ENCODE measurements at places on chromosomes 13 and 19. TPM values are rescaled to one million over a fixed set of nuclear protein-coding genes. Genes with fewer than 3 reads are reported as not detected.

Gene NLRP5
- not detected for total RNA-seq

Gene DAND5
- not detected for total RNA-seq

Gene C19orf73
- total RNA-seq: 2.0 TPM

Gene EMP3
- 104 TPM for total RNA-seq

Gene ZNF180
- 4.9 TPM for total RNA-seq

Gene PEG3
- 3.2 TPM for total RNA-seq

Gene SHD
- not detected for total RNA-seq

Gene STOML3
- total RNA-seq: not detected

Gene KLK15
- total RNA-seq: not detected

Gene STAP2
- 26.7 TPM for total RNA-seq

DNA sequence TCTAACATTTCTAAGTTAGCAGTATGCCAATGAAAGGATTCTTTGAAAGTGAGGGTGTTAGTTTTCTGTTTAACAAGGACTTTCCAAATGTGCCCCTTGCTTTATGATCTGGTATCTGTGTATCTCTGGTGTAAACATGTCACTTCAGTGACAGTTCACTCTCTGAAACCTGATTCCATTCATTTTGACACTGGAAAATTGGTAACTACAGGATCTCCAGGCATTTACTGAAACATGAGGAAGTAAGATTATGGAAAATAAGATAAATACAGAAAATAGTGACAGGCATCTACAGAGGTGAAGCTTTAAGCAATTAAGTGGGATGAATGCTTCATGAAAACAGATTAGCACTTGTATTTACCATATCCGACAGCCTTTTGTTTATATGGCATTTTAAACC is 101.6 kb upstream of the MYO16 start:
- no peak for DNase-seq

- DNase-seq: no peak
These were observed 37.4 kb downstream of the TMEM255B start for GRCh38 chr13:113796211-113796963.

GRCh38 chr19:49331616-49332055 is 3.6 kb upstream of the CD37 start:
- peak; percentile 51 for DNase-seq

DNA sequence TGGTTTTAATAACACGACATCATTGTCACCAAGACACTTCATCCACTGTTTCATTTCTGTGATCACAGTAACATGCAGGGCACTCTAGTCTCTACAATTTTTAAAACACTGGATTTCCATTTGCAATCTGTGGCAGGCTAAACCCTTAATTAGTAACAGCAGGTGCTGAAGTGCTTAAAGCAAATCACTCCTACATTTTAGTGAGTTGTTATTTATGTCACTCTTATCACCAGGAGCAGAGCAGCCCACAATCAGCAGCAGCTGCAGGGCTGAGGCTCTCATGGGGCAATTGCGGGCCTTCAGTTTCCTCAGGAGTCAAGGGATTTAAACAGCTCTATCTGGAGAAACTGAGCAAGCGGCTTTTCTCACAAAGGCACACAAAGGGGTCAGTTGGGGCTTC is 1.6 kb downstream of the SOHLH2 start:
- no peak for DNase-seq

DNA sequence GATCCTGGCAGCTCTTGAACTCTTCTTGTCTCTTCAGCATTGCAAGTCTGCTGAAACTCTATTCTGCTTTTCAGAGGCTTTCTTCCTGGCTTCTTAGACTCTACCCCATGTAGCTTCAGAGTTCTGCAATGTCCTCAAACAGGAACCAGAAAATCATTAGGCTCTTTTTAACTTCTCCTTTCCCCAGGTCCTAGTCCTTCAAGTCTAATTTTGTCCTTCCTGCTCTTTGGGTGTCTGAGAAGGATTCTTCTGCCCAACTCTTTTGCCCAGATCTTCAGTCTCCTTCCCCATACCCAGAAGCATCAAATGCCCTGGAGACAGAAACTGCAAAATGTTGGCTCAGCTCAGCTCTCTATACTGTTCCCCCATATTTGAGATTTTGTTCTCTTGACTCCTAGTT is 50.0 kb upstream of the CALM3 start:
- DNase-seq: no peak

GRCh38 chr13:30097701-30098100 is 209.7 kb downstream of the KATNAL1 start:
- DNase-seq: no peak

- no peak for DNase-seq
These were observed 33.4 kb downstream of the FAAP24 start for GRCh38 chr19:33005440-33005839.

DNA sequence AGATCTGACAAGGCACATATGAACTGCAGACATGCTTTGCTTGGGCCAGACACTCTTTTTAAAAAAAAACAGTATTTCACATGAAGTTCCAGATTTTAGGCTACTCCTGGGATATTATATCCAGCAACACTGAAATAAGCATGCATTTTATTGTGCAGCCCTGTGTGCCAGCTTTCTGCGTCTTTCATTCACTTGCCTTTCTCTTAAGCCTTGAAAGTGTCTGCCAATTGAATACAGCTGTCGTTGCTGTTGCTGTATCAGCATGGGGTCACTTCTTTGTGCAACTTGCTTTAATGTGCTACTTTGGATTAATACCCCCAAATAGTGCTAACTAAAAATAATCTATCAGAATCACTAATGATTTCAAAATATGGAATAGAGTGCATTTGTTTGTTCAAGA is 657.8 kb downstream of the SLITRK6 start:
- no peak for DNase-seq

DNA sequence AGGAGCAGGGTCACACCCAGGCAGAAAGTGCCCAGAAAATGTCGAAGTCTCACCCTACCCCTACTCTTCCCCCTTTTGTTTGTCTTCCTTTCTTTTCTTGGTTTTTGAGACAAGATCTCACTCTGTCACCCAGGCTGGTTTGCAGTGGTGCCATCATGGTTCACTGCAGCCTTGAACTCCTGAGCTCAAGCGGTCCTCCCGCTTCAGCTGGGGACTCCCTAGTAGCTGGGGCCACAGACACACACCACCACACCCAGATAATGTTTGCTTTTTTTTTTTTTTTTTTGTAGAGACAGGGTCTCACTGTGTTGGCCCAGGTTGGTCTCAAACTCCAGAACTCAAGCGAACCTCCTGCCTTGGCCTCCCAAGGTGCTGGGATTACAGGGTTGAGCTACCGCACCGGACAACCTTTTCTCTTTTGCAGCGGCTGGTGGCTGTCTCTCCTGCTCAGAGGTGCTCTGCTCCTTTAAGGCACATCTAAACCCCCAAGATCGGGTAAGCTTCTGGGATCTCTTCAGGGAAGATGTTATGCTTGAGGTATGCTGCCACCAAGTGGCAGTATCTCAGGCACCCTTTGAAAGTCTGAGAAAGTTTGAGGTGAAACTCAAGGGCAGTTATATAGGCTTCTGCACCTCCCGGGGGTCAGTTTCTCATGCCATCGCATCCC is 22.4 kb upstream of the EBI3 start:
- DNase-seq: no peak

DNA sequence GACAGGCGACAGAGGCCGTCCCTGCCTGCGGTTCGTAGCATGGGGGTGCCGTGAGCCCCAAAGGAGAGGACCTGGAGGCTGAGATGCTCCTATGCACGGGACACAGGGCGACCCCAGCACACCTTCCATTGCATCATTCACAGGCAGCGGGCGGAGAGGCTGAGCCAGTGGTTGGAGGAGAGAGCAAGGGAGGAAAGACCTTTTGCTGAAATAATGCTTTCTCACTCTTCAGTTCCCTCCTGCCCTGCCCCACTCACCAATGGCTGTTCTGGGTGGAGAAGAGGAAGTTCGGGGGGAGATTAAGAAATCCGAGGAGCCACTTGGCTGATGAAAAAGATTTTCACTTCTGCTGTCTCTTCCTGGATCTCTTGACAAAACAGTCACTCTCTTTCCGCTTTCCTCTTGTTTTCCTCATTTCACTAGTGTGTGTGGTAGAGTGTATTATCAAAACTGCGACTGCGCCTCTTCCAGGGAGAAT is at the start of gene NLRP12:
Gene NLRP12, minus strand, starts transcription at position 181 of the 478 bp plus-strand sequence. Its CDS starts 140 bp downstream, at position 41.
- DNase-seq: no peak

- no peak for DNase-seq
These were observed 25.6 kb downstream of the F2RL3 start for GRCh38 chr19:16914421-16914820.

DNA sequence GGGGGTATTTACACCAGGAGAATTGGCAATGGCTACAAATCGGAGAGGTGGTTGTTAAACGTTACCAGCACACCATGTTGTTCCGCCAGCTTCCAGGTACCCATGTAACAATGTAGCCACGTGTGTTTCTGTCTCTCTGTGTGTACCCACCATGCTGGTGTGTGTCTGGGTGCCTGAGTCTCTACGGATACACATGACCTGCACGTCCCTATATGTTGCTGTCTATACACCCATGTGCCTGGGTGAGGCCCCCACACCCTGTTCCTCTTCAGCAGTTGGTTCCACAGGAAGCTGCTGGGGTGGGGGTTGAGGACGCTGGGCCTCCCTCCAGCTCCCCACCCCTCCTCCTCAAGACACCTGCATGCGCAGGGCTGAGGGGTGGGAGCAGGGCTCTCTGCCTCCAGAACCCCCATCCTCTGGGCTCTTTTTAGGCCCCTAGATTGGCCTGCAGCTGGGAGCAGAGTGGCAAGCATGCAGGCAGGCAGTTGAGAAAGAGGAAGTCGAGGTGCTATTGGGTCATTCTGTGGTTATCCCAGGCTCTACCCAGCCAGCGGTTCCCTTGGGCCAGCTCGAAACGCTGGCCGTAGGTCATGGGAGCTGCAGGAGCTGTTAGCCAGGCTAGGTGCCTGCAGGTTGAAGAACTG is at the start of gene ARHGEF18:
Gene ARHGEF18, plus strand, starts transcription at position 351 of the 644 bp plus-strand sequence. CDS start 13,954 bp downstream, outside the sequence.
- no peak for DNase-seq

DNA sequence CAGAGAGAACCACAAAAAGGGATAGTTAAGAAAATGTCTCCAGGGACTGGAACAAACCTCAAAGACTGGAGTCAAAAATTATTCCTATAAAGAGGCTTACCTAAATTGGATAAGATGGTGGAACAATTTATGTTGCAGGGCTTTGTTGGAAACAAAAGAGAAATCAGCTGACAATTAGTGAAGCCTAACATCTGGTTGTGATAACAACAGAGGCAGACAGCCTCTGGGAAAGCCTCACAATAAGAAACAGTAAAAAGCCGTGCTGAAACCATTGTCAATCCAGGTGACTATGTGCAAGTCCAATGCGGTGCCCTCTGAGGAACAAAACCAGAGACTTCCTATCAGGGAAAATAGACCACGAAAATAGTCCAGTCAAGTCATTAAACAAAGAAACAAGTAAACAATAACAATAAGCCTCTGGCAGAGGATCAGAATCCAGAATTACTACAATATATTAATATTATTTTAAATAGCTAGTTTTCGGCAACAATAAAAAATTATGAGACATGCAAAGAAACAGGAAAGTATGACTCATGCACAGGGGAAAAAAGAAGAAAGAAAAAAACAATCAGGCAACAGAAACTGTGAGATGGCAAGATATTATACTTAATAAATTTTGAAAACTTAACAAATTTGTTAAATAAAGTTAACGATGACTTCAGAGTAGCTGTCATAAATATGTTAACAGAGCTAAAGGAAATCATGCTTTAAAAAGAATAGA is 99.7 kb upstream of the RXFP2 start:
- DNase-seq: no peak

- no peak for DNase-seq
These were observed 11.8 kb upstream of the LILRA2 start for GRCh38 chr19:54561840-54562239.

DNA sequence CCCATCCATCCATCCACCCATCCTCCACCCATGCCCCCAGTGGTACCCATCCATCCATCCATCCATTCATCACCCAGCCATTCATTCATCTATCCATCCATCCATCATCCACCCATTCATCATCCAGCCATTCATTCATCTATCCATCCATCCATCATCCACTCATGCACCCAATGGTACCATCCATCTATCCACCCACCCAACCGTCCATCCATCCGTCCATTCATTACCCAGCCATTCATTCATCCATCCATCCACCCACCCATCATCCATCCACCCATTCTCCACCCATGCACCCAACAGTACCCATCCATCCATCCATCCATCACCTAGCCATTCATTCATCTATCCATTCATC is 5.3 kb downstream of the PLPPR3 start:
- DNase-seq: no peak

- DNase-seq: no peak
These were observed 5.6 kb downstream of the ZNF507 start for GRCh38 chr19:32350987-32351348.

DNA sequence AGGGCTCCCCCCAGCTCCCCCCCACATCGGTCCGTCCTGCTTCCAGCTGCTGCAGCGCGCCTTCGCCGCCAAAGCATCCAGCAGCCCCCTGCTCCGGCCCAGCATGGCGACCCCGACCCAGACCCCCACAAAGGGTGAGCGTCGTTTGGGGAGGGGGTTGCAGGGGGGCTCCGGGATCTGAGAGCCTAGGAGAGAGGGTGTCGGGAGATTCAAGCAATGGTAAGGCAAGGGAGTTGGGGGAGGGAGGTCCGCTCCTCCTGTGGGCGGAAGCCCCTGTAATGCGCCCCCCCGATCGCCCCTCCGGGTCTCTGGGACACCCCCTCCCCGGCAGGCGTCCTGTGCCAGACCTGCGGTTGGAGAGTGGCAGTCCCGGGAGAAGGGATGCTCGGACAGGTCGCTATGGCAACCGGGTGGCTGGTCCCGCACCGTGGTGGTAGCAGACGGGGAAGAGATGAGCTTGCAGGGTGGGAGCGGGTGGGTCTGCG is at the start of gene FXYD7:
Gene FXYD7, plus strand, starts transcription at position 25 of the 485 bp plus-strand sequence. Its CDS starts 79 bp downstream, at position 104.
- DNase-seq: no peak

- no peak for DNase-seq
These were observed at the start of gene TMIGD2 for GRCh38 chr19:4302243-4302640. TSS of gene TMIGD2 (minus strand) at chr19:4302389. CDS start at chr19:4302385, 4 bp downstream.

- DNase-seq: no peak
These were observed 10.1 kb upstream of the SOX1 start for GRCh38 chr13:112056739-112057438.

- DNase-seq: no peak
These were observed 597.2 kb downstream of the DIAPH3 start for GRCh38 chr13:59566561-59566960.

All from mammary epithelial cell (primary cell).